ENCODE measurements at places on chromosomes 3 and 15.

GRCh38 chr3:112335434-112335781 is 2.5 kb downstream of the CD200 start:
- no peaks in the 10 kb centered on the region for H3K27me3 ChIP-seq
- no peaks in the 10 kb centered on the region for H3K4me1 ChIP-seq
- H3K27ac ChIP-seq = no peak overlapping the region
- DNase-seq = no peak
- H3K36me3 ChIP-seq = no peaks in the 10 kb centered on the region

GRCh38 chr3:88336894-88337293 is 187.1 kb downstream of the C3orf38 start:
- H3K27ac ChIP-seq = no peak overlapping the region
- no peak for DNase-seq
- H3K36me3 ChIP-seq = no peaks in the 10 kb centered on the region
- H3K27me3 ChIP-seq = no peaks in the 10 kb centered on the region

GRCh38 chr3:112138219-112138969 is 5.3 kb upstream of the GCSAM start:
- no peaks in the 10 kb centered on the region for H3K27me3 ChIP-seq
- H3K27ac ChIP-seq = no peak overlapping the region
- no peak overlapping the region for H3K4me3 ChIP-seq
- peaks cover 36% of the 10 kb centered on the region for H3K4me1 ChIP-seq
- H3K36me3 ChIP-seq = no peaks in the 10 kb centered on the region

GRCh38 chr15:72503147-72503546 is 29.0 kb downstream of the ARIH1 start:
- no peak overlapping the region for H3K27ac ChIP-seq
- no peaks in the 10 kb centered on the region for H3K36me3 ChIP-seq
- no peaks in the 10 kb centered on the region for H3K4me1 ChIP-seq
- no peak overlapping the region for H3K4me3 ChIP-seq
- DNase-seq = no peak
- H3K27me3 ChIP-seq = no peaks in the 10 kb centered on the region

GRCh38 chr3:133237380-133237779 is 162.5 kb upstream of the BFSP2 start:
- DNase-seq = no peak
- no peaks in the 10 kb centered on the region for H3K36me3 ChIP-seq
- H3K27ac ChIP-seq = no peak overlapping the region
- no peak overlapping the region for H3K4me3 ChIP-seq

Measured in stomach (tissue), 19 donors.